Activated CD4-positive, alpha-beta T cell treated with anti-CD3 and anti-CD28 coated beads, Interleukin-2, amount 50 U/mL, for 24 hours (primary cell): ENCODE measurements at places on chromosomes 6 and 20.
A peak's percentile ranks its signal among the peaks of the same experiment; 100 is the strongest.

DNA sequence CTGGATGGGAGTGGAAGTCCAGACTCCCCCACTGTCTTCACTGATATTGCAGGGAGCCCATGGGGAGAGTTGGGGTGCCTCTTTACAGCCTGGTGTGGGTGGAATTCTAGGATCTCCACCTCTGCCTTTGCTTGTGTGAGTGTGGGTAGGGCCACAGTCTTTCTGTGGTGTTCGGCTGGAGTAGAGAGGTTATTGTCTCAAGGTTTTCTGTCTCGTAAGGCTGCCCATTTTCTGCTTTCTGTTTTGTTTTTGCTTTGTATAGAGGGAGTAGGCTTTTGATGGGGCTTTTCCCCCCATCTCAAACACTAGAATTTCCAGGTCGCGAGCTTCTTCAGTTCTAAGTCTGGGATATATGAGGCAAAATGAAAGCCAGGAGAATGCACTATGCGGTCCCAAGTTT, 40.4 kb upstream of the ELMO2 start:
- no peak for DNase-seq

GRCh38 chr20:21682521-21682954, 22.9 kb upstream of the PAX1 start:
- DNase-seq, result no peak

DNA sequence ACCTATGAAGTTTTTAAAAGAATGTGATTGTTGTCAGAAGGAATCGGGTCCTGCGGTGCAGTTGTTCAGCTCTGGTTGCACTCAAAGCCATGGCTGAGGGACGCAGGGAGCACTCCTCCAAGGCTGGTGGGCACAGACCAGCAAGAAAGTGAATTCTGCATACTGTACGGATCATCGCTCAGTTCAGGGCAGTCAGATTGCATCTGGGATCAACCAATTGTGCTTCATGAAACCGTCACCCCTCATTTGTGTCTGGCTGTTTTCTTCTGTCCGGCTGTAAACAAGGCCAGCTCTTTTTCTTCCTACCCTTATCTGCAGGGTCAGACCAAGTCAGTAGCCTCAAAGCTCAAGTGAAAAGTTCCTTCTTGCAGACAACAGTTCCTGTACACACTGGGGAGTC, 478.3 kb downstream of the TFAP2A start:
- DNase-seq, result no peak

DNA sequence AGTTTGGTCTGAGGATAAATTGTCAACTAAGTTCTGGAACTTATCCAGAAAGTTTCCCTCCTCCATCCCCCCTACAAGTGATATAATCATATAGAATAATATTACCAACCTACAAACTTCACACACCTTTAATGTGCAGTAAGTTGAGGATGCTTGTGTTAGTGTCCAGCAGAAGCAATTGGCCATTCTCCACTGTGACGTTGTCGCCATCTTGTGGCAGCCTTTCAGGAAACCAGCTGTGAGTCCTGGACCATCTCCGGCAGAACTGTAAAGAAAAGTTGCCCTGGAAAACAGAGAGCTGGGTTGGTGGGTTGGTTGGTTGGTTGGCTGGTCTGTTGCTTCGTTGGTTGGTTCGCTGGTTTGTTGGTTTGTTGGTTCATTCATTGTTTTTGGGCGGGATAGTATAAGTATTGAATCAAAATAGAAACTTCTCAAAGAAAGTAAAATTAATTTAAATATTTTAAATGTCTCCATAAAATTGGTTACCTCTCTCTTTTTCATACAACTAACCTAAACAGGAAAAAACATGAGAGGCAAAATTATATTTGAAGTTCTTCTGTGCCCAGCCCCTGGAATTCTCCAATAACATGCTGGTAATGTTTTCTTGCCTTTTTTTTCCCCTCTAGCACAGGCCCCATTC, 127.5 kb downstream of the PKHD1 start:
- no peak for DNase-seq

GRCh38 chr6:89154131-89154530, 8.3 kb downstream of the PM20D2 start:
- DNase-seq, result no peak

DNA sequence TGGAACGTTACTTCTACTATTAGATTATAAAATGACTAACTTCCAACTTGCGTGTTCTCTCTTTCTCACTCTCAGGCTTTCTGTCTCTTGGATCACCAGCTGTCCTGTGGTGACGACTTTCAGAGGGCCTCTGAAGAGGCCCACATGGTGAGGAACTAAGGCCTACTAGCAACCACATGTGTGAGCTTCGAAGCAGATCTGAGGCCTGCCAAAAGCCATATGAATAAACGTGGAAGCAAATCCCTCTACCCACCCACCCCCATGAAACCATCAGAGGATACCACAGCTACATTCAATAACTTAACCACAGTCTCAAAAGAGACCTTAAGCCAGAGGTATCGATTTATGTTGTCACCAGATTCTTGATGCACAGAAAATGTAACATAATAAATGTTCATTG, 13.5 kb upstream of the BMP5 start:
- no peak for DNase-seq

DNA sequence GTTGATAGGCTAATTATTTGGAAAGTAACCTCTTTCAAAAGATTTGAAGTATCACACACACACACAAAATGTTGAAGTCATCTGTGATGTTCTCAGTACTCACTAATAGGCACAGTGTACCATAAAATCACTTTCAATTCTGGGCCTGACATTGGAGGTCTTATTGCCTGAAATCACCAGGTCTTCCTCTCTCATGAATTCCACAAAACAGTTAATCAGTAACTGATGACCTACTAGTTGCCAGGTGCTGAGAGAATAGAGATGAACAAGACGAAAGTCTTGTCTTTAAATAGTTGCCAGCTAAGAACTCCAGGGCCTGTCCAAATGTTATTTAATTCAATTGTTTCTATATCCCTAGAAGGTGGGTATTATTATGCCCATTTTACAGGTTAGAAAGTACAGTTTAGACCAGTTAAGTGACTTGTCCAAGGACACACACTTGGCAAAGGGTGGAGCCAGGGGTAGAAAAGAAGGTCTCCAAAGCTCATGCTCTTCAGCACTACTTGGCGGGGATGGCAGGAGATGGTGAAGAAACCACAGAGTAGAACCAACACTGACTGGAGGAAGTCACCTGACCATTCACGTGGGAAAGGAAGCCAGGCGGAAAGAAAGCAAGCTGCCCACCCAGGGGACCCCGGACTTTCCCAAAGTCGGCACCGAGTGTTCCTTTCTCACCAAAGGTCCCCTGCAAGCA, 116.4 kb downstream of the KIF6 start:
- DNase-seq, result no peak

DNA sequence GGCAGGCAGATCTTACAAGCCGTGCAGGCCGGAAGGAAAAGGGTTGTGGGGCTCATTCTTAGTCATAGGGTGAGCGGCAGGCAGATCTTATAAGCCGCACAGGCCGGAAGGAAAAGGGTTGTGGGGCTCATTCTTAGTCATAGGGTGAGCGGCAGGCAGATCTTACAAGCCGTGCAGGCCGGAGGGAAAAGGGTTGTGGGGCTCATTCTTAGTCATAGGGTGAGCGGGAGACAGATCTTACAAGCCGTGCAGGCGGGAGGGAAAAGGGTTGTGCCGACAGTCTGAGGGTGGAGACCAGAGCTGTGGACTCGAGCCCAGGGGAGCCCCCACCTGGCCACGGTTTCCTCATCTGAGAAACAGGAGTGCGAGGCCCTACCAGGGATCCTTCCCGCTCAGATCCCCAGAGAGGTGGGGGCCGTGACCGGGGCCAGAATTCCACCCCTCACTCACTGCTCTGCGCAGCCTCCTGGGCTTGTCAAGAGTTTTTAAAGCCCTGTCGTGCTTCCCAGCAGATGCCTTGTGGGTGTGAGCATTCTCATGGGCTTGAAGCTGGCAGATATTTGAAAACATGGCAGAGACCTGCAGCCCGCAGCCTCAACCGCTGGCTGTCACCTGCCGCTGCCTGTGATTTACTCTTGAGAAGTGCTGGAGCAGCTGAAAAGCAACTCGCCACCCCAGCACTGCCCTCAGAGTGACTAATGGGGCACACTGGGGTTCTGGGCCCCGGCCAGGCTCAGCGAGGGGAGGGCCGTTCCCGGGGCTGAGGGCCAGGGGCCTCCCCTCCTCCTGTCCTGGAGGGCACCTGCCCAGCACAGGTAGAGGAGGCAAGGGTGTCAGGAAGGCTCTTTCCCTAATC, 31.9 kb downstream of the NTSR1 start:
- peak; percentile 78 for DNase-seq

DNA sequence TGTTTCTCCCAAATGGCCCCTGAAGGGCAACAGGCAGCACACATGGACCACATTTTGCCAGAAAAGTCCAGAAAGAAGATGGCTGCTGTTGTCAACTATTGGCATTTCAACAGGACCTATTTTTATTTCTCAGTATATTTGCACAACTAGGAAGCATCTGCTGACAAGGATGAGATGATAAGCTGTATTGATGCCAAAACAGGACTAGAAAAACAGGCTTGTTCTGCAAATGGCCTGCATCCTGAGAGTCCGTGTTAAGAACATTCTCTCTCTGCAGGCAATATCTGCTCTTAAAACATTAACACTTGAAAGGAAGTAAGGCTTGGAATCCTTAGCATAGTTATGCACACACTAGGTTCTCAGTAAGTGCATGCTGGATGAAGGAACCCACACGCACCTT, 283.7 kb downstream of the ESR1 start:
- DNase-seq, result no peak

GRCh38 chr20:32007787-32008616, 2.2 kb upstream of the CCM2L start:
- DNase-seq, result no peak

DNA sequence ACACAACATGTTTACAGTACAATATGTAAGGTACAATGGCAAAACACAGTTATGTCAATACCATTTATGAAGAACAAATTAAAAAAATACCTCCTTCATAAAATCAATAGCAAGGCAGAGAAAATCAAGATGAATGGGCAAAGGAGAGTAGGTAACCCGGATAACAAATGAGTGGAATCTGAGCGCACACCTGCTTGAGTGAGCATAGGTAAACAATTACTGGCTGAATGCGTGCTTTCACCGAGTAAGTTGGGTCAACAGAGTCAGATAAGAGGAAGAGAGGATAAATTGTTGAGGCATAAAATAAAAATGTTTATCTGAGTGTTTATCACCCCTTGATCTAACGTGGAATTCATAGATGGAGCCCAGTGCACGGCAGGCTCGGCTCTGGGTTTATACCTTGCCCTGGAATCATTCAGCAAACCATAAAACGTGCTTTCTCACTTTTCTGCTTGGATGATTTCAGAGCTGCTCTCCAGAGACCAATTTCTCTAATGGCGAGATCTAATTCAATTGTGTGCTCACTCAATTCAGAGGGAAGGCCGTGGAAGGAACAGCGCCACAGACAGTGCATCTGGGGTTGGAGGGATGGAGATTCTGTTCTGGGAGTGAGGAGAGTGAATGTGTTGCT, 224.8 kb upstream of the MAP3K7 start:
- no peak for DNase-seq

DNA sequence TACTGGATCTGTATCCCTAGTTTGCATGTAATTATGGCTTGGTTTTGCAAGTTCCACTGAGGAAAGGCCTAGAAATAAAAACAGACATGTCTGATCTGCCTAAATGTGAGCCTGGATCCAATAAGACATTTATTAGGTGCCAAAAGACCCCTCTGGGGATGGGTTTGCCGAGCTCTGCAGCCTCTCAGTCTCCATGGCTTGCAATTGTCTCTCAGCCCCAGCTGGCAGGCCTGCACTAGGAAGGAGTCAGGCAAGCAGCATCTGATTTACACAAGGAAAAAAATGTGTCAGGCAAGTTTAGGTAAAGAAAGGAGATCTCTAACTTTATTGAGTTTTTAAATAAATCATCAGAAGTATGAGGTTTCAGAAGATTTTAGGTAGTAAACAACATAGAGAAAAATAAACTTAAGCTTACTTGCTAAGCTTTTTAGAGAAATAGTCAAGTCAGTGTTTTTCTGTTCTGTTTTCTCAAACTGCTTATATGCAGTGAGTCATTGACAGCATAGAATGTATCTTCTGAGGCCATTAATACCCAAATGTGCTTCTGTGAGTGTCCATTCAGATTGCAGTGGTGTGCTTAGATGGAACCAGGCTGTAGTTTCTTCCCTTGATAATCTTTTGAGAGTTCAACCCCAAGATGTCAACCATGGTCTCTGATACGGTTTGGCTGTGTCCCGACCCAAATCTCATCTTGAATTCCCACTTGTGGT, 121.0 kb downstream of the FHL5 start:
- no peak for DNase-seq

GRCh38 chr20:31605031-31605901, at the start of gene ID1:
Gene ID1 (plus strand): TSS chr20:31605289. CDS start chr20:31605388, 99 bp downstream.
- peak; percentile 81 for DNase-seq

DNA sequence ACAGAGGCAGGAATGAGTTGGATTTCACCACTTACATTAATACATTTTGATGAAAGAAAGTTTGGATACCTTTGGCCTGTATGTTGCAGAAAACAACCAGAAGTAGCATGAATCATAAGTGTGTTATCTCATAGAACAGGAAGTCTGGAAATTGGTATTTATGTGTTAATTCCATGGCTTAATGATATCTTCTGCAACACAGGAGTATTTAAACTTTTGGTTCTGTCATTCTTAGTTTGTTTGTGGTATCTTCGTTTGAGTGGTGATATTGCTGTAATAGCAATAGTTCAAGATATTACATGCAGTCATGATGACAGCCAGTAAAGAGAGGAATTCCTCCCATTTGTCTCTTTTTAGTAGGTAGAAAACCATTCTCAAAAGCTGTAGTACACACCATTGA, 177.3 kb downstream of the CDKAL1 start:
- DNase-seq, result no peak

- no peak for DNase-seq
These were observed 47.2 kb downstream of the LAMA4 start for GRCh38 chr6:112207131-112207530.

DNA sequence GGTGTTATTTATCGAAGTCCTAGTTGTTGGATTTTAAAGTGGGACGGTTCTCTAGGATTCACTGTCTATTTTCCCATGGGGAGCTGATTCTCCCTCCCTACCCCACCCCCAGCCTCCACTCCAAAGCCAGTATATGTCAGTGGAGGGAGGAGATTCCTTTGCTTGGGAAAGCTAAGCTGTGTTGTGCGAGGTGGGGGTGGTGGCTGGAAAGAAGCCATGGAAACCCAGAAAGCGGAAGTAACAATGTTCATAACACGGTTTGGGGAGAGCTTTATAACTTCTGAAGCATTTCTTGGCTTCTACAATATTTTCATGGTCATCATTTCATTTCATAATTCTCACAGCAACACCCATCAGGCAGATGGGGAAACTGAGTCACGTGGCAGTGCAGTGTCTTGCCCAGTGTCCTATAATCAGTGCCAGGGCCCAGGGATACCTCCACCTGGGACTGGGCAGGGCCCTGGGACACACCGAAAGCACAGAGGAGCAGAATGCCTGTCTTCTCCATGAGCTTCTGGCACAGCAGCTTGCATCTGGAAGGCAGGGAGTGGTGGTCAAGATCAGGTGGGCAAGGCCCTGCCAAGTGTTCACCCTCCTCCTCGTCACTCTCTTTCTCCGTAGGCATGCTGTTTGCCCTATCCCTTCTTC, 4.5 kb downstream of the SUN5 start:
- no peak for DNase-seq
